Foreskin fibroblast (primary cell): ENCODE measurements at places on chromosomes 1 and 21.

DNA sequence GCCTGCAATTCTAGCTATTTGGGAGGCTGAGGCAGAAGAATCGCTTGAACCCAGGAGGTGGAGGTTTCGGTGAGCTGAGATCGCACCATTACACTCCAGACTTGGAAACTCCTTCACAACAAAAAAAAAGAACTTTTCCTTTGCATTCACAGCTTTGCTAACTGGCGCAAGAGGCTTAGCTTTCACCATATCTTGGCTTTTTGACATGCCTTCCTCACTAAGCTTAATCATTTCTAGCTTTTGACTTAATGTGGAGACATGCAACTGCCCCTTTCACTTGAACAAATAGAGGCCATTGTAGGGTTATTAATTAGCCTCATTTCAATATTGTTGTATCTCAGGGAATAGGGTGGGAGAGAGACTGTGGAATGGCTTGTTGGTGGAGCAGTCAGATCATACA lies 8.7 kb downstream of the KPNA6 start:
- no peak for DNase-seq

- DNase-seq = no peak
Measured at GRCh38 chr1:57111175-57111574, 145.4 kb upstream of the C8B start.

- no peak for DNase-seq
Measured at GRCh38 chr1:109930252-109930993, 19.8 kb downstream of the CSF1 start.

GRCh38 chr1:212591922-212592321 lies 16.6 kb upstream of the ATF3 start:
- DNase-seq = no peak

- no peak for DNase-seq
Measured at GRCh38 chr1:22799971-22800370, 89.3 kb downstream of the EPHB2 start.

GRCh38 chr1:37677808-37678207 lies 14.5 kb upstream of the CDCA8 start:
- DNase-seq = no peak

DNA sequence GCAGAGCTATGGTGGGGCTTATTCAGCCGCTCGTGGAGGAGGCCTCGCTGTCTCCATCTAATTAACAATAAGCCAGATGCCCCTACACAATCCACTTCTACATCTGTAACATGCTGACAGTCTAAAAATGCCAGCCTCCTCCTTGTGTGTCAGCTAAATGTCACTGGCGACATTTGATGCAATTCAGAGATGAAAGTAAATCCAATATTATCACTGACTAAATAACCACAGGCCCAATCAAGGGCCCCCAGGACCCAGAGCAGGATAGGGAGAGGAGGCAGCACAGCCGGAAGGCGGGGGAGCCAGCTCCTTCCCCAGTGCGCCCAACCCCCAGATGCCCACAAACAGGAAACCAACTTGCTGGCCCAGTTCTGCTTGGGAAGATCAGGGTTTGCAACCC lies 76.6 kb downstream of the DMRTA2 start:
- no peak for DNase-seq

- DNase-seq = no peak
Measured at GRCh38 chr1:30126848-30127247, 596.5 kb downstream of the MATN1 start.
